ENCODE measurements at places on chromosomes 2 and 18.

DNA sequence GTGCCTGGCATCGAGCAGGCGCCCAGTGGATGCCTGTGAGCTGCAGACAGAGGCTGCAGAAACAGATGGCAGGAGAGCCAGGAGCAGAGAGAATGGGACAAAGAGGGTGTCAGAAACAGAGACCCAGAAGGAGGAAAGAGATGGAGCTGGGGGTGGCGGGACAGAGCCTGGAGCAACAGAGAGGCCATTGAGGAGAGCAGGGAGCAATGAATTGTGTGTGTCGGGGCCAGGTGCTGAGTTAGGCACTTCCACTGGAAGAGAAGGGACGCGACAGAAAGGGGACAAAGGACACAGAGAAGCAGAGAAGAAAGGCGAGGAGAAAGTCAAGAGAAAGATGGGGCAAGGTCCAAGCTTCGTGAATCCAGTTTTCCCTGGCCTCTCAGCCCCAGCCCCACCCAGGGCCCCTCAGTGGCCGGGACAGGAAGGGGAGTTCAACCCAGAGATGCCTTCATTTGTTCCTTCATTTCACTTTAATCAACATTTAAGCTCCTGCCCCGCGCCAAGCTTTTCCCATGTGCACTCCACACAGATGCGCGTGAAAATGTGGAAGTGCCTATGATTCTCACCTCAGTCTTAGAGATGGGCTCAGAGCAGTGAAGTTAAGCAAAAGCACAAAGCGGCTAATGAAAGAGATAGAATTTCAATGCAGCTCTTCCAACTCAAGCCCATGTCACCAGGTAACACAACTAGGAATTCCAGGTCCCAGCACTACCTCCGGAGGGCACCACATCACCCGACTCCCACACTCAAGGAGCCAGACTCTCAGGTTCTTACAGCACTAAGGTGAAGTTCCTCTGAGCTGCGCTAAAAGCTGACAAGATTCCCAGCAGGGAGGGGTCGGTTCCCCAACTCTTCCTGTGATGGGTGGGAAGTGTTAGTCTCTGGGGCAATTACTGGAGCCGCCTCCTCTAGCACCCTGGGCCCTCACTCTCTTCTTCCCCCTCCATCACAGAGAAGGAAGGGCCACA, 55.1 kb downstream of the TNS1 start:
- DNase-seq: no peak

DNA sequence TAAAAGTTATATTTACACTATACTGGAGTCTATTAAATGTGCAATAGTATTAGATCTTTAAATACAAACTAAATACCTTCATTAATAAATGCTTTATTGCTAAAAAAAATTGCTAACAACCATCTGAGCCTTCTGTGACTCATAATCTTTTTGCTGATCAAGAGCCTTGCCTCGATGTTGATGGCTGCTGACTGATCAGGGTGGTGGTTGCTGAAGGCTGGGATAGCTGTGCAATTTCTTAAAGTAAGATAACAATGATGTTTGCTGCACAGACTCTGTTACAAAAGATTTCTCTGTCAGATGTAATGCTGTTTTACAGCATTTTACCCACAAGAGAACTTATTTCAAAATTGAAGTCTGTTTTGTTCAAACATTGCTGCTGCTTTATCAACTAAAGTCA, 421.4 kb upstream of the CYRIA start:
- DNase-seq: no peak

DNA sequence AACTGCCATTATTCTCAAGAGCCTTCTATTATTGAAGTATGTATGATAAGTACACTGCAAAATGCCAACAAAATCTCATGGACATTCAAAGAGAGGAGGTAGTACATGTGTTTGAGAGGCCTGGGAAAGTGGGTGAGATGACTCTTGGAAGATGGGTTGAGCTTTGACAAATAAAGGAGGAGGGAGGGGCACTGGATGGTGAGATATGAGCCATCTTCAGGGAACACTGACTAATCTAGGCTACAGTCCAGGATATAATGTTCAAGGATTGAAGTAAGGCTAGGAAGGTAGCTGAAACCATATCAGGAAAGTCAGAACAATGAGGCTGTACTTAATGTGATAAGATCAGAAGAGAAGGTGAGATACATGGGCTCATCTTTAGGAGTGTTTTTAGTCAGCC, 559.7 kb downstream of the ZEB2 start:
- DNase-seq: no peak

DNA sequence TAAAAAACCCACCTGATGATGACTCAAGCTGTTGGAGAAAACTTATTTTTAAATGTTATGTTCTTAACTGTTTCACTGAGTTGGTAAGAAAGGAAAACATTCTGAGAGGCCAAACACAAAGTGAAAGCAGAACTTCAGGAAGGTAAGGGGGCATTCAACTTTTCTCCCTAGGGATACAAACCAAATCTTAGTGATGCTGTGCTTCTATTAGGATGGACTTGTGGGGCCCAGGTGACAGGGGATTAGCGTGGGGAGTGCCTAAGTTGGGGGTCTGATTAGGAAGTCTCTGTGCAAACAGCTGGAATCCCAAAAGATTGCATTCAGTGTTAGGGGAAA, 18.5 kb downstream of the PDCL3 start:
- no peak for DNase-seq

GRCh38 chr2:102518170-102518569, 45.1 kb downstream of the SLC9A4 start:
- no peak for DNase-seq

DNA sequence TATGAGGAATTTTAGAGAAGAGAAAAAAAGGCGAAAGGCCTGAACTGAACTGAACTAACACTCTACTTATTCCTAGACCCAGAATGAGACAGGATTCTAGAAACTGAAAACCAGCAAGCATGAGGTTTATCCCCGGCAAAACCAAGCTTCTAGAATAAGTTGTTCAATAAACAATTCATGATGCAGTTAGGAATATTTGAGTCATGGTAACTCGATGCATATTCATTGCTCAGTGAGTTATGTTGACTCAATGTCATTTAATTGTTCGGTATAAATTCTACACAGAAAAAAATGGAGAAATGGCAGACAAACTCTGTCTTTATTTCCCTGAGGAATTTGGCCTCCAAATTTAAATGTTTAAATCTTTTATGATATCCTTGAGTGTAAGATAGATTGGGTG, 321.5 kb downstream of the SATB2 start:
- no peak for DNase-seq

DNA sequence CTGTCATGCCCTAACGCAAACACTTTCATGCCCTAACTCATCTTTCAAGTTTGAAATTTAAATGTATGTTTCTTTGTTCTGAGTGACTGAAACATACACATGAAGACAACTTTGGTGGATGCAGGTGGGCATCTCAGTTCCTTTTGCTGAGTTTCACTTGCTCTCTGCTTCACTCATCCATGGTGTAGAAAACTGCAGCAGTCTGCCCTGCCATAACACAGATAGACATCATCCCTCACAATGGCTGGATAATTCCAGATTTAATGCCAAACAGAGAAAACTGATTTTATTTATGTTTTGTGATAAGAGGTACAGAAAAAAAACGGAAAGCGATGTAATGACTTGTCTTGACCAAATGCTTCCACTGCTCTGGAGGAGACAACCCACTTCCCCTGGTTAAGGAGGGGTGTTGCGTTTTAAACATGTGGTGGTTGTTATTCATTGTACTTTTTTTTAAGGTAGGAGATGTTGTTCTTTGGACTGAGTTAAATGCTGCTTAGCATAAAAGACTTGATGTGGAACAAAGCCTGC, 70.4 kb downstream of the RHBDD1 start:
- no peak for DNase-seq

DNA sequence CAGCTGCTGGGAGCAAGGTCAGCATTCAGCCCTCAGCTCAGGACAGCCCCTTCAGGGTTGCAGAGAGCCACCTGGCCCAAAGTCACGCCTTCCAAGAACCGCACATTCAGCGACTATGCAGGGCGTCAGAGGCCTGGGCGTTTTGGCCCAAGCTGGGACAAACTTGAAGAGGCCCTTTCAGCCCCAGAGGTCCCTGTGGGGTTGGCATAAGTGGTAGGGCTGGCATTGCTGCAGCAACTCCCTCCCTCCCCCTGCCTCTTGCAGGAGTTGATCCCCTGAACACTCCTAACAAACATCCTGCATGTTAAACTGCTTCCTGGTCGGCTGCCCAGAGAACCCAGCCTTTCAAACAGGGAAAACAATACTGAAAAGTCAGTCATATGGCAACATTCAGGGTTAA, 192.9 kb upstream of the SMAD2 start:
- no peak for DNase-seq

DNA sequence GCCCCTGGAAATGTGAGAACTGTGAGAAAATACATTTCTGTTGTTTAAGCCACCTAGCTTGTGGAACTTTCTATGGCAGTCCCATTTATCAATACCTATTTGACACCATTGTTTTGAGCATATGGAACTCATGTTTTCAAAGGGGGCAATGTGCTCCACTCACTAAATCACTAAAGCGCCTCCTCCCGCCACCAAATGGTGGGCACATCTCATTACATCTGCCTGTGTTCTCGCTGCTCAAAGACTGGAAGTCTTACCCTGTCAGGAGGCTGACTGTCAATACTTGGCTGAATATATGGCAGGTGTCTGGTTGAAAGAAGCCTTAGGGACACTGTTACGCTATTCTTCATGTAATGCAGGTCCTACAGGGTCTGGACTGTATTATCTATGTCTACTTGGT, 767.7 kb downstream of the TSN start:
- no peak for DNase-seq

DNA sequence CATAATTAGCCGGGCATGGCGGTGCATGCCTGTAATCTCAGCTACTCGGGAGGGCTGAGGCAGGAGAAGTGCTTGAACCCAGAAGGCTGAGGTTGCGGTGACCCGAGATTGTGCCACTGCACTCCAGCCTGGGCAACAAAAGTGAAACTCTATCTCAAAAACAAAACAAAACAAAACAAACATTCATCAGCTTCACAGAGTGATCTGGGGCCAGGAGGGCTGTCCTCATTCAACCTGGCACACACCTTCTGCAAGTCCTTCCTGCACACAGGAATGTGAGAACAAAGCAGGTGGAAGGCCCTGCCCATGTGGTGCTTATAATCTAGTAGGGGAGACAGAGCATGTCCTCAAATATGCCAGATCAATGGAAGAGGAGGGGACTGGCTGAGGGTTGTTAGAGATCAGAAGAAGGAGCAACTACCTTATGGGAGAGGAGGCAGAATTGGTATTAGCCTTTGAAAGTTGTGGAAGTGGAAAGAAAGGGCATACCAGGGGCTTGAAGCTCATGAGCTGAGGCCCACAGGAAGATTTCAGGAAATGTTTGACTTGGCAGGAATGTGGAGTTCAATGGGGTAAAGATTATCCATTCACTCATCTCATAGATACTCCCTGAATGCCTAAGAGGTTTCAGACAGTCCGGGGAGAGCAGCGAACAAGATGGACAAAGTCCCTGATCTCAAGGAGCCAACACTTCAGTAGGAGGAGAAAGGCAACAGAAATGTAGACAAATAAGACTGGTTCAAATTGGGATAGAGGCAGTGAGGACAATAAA, 155.3 kb upstream of the SIX3 start:
- DNase-seq: no peak

- no peak for DNase-seq
These were observed 403.2 kb downstream of the THSD7B start for GRCh38 chr2:137168552-137168951.

DNA sequence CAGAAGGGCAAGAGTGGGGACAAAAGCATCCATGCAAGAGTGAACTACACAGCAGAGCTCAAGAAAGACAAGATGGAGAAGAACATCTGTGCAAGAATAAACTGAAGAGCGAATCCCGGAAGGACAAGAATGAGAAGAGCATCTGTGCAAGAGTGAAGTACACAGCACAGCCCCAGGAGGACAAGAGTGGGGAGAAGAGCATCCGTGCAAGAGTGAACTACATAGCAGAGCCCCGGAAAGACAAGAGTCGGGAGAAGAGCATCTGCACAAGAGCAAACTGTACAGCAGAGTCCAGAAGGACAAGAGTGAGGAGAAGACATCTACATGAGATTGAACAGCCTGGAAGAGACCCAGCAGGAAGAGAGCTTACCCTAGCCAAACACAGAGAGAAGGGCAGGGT, 284.6 kb downstream of the PIEZO2 start:
- DNase-seq: no peak

All from stimulated activated CD4-positive, alpha-beta T cell treated with anti-CD3 and anti-CD28 coated beads, TNF-alpha, amount 100 ng/mL, for 24 hours (primary cell).